ENCODE measurements at places on chromosomes 2 and 18. TPM values are rescaled to one million over a fixed set of nuclear protein-coding genes. Genes with fewer than 3 reads are reported as not detected.

ASPRV1 gene
- 1.2 TPM for total RNA-seq

BOLL gene
- not detected for total RNA-seq

AKAIN1 gene
- not detected for total RNA-seq

MAPRE3 gene
- 50.5 TPM for total RNA-seq

GAL3ST2 gene
- total RNA-seq: 0.28 TPM

SDC1 gene
- not detected for total RNA-seq

MYOM1 gene
- total RNA-seq: 733 TPM

GAD1 gene
- not detected for total RNA-seq

C2orf78 gene
- not detected for total RNA-seq

FAM228A gene
- 0.41 TPM for total RNA-seq

REG1B gene
- total RNA-seq: 0.49 TPM

DNAH6 gene
- total RNA-seq: 0.49 TPM

Data from heart right ventricle (tissue), 16 donors.